ENCODE measurements at places on chromosomes 5 and 9.

DNA sequence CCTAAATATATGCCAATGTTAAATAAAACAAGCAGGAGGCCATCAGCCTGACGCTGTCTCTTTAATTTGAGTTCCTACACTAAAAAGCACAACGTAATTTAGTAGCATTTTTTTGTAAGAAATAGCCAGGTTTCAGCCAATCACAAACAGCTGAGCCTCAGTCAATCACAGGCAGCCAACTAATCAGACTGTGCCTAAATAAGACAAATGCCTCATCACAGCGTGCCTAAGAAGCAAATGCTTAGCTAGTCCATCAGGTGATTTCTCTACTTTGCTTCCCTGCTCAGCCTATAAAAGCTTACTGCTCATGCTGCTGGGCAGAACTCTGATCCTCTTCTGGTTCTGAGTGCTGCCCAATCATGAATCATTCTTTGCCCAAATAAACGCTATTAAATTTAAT, 38.3 kb upstream of the RORB start:
- DNase-seq: no peak

DNA sequence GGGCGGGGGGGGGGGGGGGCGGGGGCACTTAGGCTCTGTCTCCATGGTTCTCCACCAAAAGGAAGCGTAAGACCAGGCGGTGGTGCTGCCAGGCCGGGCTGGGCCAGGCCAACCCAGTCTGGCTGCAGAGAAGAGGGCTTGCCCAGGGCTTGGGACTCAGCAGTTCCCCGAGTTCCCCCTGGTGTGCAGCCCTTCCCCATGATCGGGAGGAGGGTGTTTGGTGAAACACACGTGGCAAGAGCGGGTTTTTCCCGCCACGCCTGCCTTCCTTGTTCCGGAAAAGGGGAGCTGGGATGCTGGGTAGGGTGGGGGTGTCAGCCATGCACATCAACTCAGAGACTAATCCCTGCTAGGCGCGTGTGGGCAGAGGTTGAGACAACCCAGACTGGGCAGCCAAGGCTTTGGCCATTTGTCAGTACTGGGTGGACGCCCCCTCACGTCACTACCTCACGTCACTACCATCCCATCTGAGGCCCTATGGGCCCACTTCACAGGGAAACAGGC, 32.9 kb downstream of the PRRX2 start:
- DNase-seq: no peak

- no peak for DNase-seq
Observed at GRCh38 chr5:88680253-88681132, 202.5 kb downstream of the MEF2C start.

GRCh38 chr9:12884736-12885395, 110.0 kb downstream of the LURAP1L start:
- DNase-seq: no peak

DNA sequence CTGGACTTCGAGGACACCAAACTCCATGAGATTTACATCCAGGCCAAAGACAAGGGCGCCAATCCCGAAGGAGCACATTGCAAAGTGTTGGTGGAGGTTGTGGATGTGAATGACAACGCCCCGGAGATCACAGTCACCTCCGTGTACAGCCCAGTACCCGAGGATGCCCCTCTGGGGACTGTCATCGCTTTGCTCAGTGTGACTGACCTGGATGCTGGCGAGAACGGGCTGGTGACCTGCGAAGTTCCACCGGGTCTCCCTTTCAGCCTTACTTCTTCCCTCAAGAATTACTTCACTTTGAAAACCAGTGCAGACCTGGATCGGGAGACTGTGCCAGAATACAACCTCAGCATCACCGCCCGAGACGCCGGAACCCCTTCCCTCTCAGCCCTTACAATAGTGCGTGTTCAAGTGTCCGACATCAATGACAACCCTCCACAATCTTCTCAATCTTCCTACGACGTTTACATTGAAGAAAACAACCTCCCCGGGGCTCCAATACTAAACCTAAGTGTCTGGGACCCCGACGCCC, 1.3 kb downstream of the PCDHGC3 start:
- DNase-seq: no peak

- DNase-seq: no peak
Observed at GRCh38 chr5:57692582-57693487, 210.2 kb upstream of the ACTBL2 start.

DNA sequence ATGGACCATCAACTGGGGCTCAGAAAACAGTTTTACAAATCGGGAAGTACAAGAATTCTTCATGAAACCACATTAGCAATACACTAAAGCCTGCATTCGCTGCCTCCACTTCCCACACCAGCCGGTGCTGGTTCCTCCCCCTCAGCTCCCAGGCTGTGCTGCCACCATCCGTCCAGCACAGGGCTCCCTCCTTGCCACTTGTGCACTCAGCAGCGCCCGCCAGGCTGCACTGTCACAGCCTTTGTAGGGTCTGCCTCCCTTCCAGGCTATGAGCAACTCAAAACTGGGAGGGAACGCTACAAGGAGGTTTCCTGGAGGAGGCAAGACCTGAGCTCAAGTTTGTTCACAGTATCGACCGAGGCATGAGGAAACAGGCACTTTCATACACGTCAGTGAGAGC, 7.7 kb downstream of the MAPK9 start:
- no peak for DNase-seq

DNA sequence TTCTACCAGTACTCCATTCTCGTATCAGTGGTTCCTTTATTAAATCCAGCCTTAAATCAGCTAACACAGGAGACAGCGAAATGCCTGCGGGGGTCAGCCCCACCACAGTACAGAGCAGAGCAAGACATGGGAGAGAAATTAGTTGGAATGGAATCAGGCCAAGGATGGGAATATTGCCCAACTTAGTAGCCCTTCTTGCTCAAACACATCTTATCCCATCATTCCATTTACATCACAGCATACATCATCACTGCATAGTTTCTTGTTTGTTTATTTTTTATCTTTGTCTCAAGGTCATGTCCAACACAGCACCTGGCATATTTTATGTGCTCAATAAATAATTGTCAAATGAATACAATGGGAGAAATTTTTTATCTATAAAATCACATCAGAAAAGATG, 34.3 kb upstream of the DAB2 start:
- DNase-seq: no peak

Data from NCI-H187 treated with DMSO at 0.1 percent for 48 hours (cell line).